T-cell (primary cell): ENCODE measurements at places on chromosomes 7 and 10. TPM values are rescaled to one million over a fixed set of nuclear protein-coding genes. Genes with fewer than 3 reads are reported as not detected.

GRCh38 chr7:49287653-49288052 lies 363.3 kb downstream of the CDC14C start:
- no peak overlapping the region for H3K27ac ChIP-seq
- H3K4me1 ChIP-seq: no peaks in the 10 kb centered on the region
- no peaks in the 10 kb centered on the region for H3K36me3 ChIP-seq
- H3K27me3 ChIP-seq: no peaks in the 10 kb centered on the region
- DNase-seq: no peak

GRCh38 chr10:132096223-132096622 lies 30.5 kb downstream of the JAKMIP3 start:
- no peak overlapping the region for H3K4me3 ChIP-seq
- no peak for DNase-seq
- H3K27me3 ChIP-seq: no peaks in the 10 kb centered on the region
- no peaks in the 10 kb centered on the region for H3K36me3 ChIP-seq
- no peak overlapping the region for H3K27ac ChIP-seq

DNA sequence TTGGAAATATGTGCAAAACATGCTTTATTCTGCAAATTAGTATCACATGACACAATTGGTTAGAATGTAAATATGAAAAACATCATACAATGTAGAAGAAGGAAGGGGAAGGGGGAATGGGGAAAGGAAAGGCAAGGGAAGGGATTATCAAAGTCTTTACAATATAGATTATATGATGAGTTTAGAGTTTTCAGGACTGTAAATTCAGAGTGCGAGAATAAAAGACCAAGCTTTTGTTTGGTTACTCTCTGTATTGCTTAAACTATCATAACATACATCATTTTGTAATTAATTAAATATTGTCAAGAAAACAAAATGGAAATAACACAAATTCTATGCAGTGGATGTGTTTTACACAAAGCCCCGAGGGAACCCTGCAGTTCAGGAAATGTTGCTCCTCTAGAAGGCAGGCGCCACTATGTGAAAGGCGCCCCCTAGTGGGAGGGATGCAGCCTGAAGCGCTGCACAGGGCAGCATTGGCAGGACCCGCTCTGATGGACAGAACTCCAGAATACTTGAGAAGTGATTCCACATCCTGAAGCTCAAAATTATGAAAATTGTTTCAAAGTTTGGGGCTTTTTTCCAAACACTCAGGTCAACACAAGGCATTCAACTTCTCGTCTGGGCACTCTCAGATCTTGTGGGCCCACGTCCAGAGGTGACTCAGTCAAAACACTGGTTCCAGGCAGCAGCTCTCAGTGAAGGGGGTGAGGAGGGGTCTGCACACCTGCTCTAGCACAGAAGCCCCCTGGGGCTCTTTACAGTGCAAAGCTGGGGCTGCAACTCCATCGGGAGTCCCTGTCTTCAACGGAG lies 31.6 kb upstream of the TMEM254 start:
- no peak overlapping the region for H3K4me3 ChIP-seq
- no peaks in the 10 kb centered on the region for H3K4me1 ChIP-seq
- DNase-seq: peak; percentile 45
- no peaks in the 10 kb centered on the region for H3K36me3 ChIP-seq
- no peak overlapping the region for H3K27ac ChIP-seq
- peaks cover 5% of the 10 kb centered on the region for H3K27me3 ChIP-seq

GRCh38 chr10:30680908-30681307 lies 51.4 kb upstream of the LYZL2 start:
- no peaks in the 10 kb centered on the region for H3K36me3 ChIP-seq
- H3K4me3 ChIP-seq: no peak overlapping the region
- no peak overlapping the region for H3K27ac ChIP-seq
- H3K4me1 ChIP-seq: no peaks in the 10 kb centered on the region
- H3K27me3 ChIP-seq: no peaks in the 10 kb centered on the region

- DNase-seq: no peak
- H3K4me3 ChIP-seq: no peak overlapping the region
- no peaks in the 10 kb centered on the region for H3K27me3 ChIP-seq
- H3K4me1 ChIP-seq: peaks cover 4% of the 10 kb centered on the region
- no peak overlapping the region for H3K27ac ChIP-seq
Measured at GRCh38 chr7:7766671-7767070, 48.3 kb upstream of the RPA3 start.

DNA sequence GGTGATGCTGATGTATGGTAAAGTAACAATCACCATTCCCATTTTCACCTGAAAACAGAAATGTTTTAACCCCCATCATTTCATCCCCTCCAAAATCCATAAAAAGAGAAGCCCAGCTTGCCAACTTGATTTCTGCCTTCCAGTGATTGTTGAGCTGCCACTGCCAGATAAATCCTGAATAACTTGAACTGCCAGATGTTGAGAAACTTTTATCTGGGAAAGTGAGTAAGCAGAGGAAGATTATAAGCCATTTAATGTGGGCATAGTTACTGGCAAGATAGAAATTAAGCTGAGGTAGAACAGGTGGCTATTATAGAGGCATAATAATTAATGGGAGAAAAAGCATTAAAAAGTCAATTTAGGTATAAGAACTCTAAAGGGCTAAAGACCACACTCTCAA lies 534.1 kb downstream of the ANKRD7 start:
- H3K4me3 ChIP-seq: no peak overlapping the region
- no peak overlapping the region for H3K27ac ChIP-seq
- no peaks in the 10 kb centered on the region for H3K27me3 ChIP-seq
- no peaks in the 10 kb centered on the region for H3K36me3 ChIP-seq

DNA sequence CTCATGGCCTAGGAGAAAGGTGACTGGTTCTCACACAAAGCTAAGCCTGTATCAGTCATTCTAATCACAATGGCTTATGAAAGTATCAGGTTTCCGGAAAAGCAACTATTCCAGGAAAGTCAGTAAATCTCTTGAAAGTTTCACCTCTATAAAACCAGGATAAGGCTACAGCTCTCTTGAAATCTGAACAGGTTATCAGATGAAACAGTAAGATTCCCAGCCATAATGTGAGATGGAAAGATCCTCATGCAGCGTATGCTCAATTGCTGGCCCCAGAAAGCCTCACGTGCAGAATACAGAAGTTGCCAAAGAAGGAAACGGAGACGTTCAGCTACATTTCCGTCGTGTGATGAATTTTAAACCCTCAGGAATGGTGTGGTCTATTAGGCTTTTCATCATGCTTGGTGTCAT lies 90.0 kb downstream of the PFKFB3 start:
- no peak for DNase-seq
- no peaks in the 10 kb centered on the region for H3K27me3 ChIP-seq
- H3K4me3 ChIP-seq: no peak overlapping the region
- H3K36me3 ChIP-seq: no peaks in the 10 kb centered on the region
- peaks cover 8% of the 10 kb centered on the region for H3K4me1 ChIP-seq

DNA sequence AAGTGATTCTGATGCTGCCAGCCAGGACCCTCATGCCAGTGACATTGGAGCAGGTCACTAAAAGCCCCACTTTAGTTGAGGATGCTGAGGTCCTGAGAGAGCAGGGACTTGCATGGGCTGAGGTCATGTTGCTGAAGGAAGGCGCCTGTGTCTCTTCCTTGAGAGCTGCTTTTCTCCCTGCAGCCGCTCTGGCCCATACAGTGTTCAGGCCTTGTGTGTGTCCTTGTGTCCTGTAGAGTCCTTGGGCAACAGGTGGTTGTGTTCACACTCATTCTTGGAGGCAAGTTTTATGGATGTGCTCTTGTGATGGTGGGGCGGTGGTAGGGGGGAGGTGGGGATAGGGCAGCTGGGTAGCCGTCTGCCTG lies 33.3 kb downstream of the TSPAN14 start:
- H3K27me3 ChIP-seq: no peaks in the 10 kb centered on the region
- H3K4me1 ChIP-seq: peaks cover 94% of the 10 kb centered on the region
- peaks cover 3% of the 10 kb centered on the region for H3K36me3 ChIP-seq
- H3K4me3 ChIP-seq: peak overlapping the region; percentile 11
- DNase-seq: no peak

DNA sequence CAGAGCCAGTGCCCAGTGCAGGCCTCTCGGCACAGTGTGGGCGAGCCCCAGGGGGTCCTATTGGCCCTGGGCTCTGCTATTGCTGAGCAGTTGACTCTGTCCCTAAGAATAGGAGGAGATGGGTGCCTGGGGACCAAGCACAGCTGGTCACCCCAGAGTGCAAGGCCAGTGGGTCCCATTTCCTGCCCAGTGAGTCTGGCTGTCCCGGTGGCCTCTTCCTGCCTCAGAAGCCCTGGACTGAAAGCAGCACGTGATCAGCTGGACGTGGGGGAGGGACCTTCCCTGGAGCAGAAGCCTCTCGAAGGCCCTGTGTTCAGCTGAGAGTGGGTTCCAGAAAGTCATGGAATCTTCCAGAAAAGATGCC lies 42.0 kb downstream of the PWWP2B start:
- H3K27me3 ChIP-seq: no peaks in the 10 kb centered on the region
- DNase-seq: no peak
- peaks cover 13% of the 10 kb centered on the region for H3K4me1 ChIP-seq
- H3K36me3 ChIP-seq: no peaks in the 10 kb centered on the region

DNA sequence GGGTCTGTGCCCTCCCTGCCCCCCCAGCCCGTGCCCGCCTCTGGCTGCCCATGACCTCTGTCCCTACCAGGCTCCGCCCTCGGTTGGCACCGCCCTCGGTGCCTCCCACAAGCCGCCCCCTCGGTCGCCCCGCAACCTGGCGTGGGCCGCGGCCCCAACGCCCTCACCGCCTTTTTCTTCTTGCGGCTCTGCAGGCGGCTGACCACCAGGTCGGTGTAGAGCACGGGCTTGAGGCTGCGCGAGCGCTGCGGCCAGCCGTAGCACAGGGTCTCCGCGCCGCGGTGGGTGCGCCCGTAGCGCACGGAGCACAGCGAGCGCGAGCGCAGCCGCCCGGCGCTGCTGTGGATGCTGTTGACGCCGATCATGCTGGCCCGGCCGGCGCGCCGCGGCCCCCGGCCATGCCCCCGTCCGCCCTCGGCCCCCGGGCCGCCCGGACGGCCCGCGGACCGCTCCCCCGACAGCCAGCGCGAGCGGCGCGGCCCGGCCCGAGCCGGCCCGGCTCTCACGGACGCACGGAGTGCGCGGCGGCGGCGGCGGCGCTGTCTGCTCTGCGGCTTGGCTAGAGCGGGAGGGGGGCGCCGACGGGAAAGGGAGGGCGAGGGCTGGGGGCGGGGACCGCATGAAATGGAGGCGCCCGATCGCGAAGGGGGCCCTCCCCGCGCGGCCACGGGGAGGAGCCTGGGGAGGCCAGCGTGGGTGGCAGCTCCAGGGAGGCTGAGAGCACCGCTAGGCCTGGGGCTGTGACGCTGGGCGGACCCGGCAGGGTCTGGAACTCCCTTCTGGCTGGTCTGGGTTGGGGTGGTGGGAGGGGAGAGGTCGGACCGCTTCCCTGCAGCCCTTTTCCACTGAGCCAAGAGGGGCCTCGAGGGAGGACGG lies 9.6 kb downstream of the PSD start:
- peak overlapping the region; percentile 50 for H3K4me3 ChIP-seq
- DNase-seq: peak; percentile 68
- no peaks in the 10 kb centered on the region for H3K36me3 ChIP-seq

GRCh38 chr7:43077732-43078391 lies 34.6 kb upstream of the HECW1 start:
- no peak overlapping the region for H3K27ac ChIP-seq
- no peaks in the 10 kb centered on the region for H3K36me3 ChIP-seq
- H3K4me1 ChIP-seq: no peaks in the 10 kb centered on the region
- no peaks in the 10 kb centered on the region for H3K27me3 ChIP-seq
- no peak for DNase-seq

GRCh38 chr10:106582291-106582690 lies 582.2 kb downstream of the SORCS1 start:
- H3K27me3 ChIP-seq: no peaks in the 10 kb centered on the region
- no peaks in the 10 kb centered on the region for H3K36me3 ChIP-seq
- no peaks in the 10 kb centered on the region for H3K4me1 ChIP-seq
- DNase-seq: no peak
- no peak overlapping the region for H3K27ac ChIP-seq

- H3K4me3 ChIP-seq: no peak overlapping the region
- DNase-seq: no peak
- no peaks in the 10 kb centered on the region for H3K27me3 ChIP-seq
Measured at GRCh38 chr10:122078965-122079795, 90.2 kb downstream of the TACC2 start.

- no peak for DNase-seq
- H3K27me3 ChIP-seq: no peaks in the 10 kb centered on the region
- peaks cover 23% of the 10 kb centered on the region for H3K4me1 ChIP-seq
- H3K4me3 ChIP-seq: no peak overlapping the region
- H3K27ac ChIP-seq: no peak overlapping the region
- no peaks in the 10 kb centered on the region for H3K36me3 ChIP-seq
Measured at GRCh38 chr10:17649836-17650235, 5.9 kb downstream of the STAM start.

- no peaks in the 10 kb centered on the region for H3K4me1 ChIP-seq
- peaks cover 4% of the 10 kb centered on the region for H3K36me3 ChIP-seq
- no peak overlapping the region for H3K4me3 ChIP-seq
- no peak overlapping the region for H3K27ac ChIP-seq
- H3K27me3 ChIP-seq: no peaks in the 10 kb centered on the region
Measured at GRCh38 chr10:103626178-103626577, 132.7 kb downstream of the NEURL1 start.

Gene RASA4B
- 43.0 TPM for total RNA-seq

Gene LIMK1
- 21.2 TPM for total RNA-seq

Gene PANK1
- total RNA-seq: 1.7 TPM

Gene OPTN
- total RNA-seq: 107 TPM
